Stimulated activated CD8-positive, alpha-beta memory T cell treated with anti-CD3 and anti-CD28 coated beads, Interleukin-15, amount 100 ng/mL, for 48 hours (primary cell): ENCODE measurements at places on chromosomes 11 and 22.

GRCh38 chr11:83881428-83881827, 595.3 kb upstream of the CCDC90B start:
- DNase-seq = no peak

- no peak for DNase-seq
These were observed 36.0 kb downstream of the TTLL1 start for GRCh38 chr22:43053176-43053575.

DNA sequence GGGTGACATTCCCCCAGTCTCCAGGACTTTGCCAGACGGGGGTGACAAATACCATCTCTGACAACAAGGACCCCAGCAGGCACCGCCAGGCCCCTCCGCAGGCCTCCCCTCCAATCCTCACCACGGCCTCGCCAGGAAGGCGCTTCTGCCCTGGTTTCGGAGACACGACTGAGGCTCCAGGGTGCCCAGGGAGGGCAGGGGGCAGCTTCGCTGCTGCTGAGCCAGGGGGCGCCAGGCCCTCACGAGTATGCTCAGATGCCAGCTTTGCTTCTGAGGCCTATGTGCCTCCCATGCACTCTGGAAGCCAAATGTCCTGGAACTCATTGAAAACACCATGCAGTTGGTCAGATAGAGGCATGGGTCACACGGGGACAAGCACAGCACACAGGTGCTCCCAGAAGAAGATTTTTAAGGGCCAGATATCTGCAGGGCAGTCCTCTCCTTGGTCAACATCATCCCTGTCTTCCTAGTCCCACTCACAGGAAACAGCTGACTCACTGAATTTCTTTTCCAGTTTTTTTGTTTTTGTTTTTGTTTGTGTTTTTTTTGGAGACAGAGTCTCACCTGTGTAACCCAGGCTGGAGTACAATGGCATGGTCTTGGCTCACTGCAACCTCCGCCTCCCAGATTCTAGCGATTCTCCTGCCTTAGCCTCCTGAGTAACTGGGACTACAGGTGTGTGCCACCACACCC, 19.9 kb downstream of the BID start:
- no peak for DNase-seq

- DNase-seq = no peak
These were observed 617 bp upstream of the ALKBH3 start for GRCh38 chr11:43879789-43880639.

GRCh38 chr11:7890417-7891172, 40.5 kb downstream of the OR10A6 start:
- no peak for DNase-seq

DNA sequence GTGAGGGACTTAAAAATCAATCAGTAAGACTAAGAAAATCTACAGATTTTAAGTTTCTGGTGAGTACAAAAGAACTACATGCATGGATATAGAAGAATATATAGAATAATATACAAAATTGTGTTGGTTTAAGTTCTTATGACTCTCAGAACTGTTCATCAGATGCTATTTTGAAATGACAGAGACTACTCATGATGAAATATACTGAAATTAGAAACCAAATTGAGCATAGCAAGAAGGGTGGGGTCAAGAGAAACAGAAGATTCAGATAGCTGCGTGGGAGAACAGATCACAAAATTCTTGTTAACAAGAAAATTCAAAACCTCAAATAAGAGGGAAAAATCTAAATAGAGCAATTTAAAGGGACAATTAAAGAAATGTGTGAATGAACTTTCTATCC, 2125.3 kb upstream of the RAG2 start:
- no peak for DNase-seq

DNA sequence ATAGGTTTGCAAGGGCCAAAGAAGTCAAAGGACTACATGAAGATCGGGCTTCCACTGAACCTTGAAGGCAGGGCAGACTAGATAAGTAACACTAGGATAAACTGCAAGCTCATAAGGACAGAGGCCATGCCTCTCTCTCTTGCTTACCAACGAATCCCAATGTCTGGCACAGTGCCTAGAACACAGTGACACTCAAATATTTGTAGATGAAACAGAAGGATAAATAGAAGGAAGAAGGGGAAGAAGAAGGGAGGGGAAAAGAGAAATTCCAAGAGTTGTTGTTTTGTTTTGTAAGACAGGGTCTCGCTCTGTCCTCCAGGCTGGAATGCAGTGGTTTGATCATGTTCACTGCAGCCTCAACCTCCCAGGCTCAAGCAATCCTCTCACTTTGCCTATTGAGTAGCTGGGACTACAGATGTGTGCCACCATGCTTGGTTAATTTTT, 26.9 kb downstream of the SIK3 start:
- DNase-seq = no peak

DNA sequence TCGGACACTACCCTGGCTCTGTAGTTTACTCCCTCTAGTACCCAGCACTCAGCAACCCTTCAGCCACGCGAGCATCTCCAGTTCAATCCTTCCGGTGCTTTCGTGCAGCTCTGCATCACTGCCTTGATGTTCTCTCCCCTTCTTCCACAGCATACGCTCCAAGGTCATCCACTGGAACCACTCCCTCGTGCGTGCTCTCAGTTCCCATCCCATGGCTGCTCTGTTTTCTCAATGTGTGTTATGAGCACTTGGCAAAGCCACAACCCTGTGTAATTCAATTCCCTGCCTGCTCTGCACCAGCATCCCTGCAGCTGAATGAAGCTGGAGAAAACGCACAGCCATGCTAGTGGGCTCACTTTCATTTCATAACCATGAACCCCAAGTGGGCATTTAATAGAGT, 38.5 kb upstream of the NFRKB start:
- no peak for DNase-seq

- no peak for DNase-seq
These were observed 142.6 kb downstream of the BRD1 start for GRCh38 chr22:49685116-49685515.
